ENCODE measurements at places on chromosomes 1 and 21.

GRCh38 chr1:27531959-27532685, 42.2 kb upstream of the WASF2 start:
- DNase-seq = no peak

GRCh38 chr1:206867239-206867638, 1.8 kb downstream of the IL20 start:
- no peak for DNase-seq

GRCh38 chr1:94955767-94956632, 29.1 kb upstream of the CNN3 start:
- DNase-seq = no peak

GRCh38 chr1:155062151-155062686, 1.3 kb upstream of the EFNA4 start:
- peak; percentile 46 for DNase-seq

- DNase-seq = no peak
Measured at GRCh38 chr1:57329001-57329527, 94.8 kb downstream of the DAB1 start.

GRCh38 chr1:89931964-89932363, 62.9 kb upstream of the ZNF326 start:
- DNase-seq = no peak

DNA sequence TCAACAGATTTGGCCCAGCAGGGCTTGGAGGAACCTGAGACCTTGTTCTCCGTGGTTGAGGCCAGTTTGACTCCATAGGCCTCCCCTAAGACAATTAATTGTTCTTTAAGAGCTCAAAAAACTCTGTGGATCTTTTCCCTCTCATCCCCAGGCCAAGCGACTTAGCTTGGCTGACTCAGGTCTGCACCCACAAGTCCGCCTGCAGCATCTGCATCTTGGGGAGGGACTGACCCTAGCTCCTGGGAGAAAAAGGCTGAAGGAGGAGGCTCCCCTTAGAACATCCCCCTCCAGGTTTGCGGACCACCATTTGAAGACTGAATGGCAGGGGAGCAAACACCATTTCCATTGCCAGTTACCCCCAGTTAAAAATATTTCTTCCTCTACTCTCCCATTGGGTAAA, 1.5 kb upstream of the HES2 start:
- DNase-seq = no peak

- peak; percentile 80 for DNase-seq
Measured at GRCh38 chr1:154352581-154353459, 27.5 kb downstream of the ATP8B2 start.

DNA sequence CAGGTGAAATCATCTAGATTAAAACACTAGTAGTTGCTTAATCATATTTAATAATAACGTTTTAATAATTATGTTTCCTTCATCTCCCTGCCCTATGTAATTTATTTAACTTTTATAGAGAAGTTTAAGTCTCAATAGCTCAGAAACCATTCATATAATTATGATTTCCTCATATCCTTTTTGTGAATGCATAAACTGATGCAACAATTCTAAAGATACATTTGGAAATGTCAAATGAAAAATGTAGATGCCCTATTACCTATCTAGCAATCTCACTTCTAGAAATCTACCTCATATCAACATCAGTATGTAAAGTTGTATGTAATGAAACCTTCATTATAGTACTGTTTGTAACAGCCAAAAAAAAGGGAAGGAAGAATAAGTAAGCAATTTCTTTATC, 10.5 kb downstream of the DRAM2 start:
- no peak for DNase-seq

DNA sequence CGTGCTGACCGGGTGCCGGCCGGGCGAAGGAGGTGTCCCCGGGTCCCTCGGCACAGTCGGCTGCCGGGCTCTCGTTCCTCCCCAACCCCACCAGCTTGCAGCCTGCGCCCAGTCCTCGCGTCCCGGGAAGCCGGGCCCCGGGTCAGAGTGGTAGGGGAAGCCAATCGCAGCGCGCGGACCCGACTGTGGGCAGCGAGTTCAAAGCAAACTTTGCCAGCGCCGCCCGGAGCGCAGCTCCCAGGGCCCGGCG, 328 bp downstream of the MYCL start:
- DNase-seq = no peak

GRCh38 chr1:62288224-62288623, 31.0 kb downstream of the KANK4 start:
- DNase-seq = no peak

DNA sequence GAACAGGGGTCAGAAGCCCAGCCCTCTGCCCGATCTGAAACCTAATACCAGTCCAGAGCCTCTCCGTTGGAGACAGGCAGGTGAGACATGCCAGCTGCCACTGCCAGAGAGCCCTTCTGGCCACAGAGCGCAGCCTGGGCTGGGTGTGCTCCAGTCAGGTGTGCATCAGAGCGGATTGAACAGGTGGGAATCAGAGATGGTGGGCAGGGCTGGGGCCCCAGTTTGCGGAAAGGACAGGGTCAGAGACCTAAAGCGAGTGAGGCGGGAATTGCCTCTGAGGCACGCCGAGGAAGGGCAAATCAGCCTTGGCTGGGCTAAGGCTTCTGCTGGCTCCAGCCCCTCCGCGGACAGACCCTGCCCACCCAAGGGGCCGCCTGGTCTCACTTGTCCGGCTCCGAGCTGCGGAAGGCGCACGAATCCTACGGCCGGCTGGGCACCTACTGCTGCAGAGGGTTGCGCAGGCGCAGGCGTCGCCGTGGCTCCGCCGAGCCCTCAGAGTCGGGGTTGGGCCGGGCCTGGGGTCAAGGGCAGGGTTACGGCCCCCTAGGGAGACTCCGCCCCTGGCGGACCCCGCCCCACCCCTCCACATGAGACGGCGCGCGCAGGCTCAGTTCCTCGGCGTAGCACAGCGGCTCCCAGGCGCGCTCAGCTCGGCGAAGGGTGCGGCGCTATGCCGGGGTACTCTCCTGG, 10.3 kb downstream of the CPLANE2 start:
- no peak for DNase-seq

DNA sequence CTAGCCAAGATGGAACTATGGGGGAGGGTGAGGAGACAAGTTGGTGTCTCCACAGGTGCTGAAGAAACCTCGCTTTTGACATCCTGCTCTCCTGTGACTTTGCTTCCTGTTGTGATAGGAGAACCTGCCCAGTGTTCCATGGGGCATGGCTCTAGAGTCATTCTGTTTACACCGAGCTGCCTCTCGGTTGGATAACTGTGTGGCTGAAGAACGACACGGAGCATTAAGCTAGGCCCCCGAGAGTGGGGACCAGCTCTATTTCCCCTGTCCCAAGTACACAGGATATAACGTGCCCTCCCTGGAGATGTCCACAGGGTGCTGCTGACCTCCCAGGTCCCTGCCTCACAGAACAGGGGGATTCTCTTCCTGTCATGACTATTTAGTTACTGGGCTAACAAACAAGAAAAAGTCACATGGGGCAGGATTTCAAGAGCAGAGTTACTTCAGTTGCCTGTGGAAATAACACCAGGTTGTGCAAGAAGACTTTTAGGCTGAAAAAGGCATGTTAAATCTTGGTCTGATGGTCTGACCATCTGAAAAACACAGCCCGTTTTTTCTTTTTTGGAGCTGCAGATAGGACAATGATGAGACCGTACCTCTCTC, 29.4 kb upstream of the PPP2R5A start:
- DNase-seq = peak; percentile 16

DNA sequence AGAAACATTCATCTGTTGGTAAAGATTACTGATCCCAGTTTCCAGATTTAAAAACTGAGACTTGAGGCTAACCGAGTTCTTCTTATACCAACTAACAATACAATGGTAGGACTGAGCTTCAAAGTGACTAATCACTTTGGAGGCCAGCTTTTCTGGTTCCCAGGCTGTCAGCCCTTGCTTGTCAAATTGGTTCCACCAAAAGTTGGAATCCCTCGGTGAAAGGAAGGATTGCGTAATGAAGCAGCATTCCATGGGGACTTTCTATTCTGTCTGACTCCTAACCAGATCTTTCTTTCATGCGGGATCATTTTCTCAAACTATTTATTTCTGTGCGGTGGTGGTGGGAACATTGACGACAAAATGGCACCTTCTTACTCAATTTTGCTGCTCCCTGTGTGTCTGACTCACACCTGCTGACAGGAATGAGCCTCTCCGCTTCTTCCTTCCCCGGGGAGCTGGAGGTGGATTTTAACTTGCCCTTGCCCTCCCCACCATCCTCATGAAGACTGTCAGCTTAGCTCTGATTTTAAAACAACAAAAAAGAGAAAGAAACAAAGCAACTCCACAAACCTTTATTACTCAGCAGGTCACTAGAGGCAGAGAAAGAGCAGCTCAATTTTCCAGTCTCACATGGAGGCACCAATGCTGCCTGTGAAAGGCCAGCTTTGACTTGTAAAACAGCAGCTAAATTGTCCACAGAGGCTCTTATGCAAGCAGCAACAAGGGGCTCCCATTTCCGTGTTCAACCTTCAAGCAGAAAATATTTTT, 32.9 kb upstream of the RASAL2 start:
- DNase-seq = no peak

DNA sequence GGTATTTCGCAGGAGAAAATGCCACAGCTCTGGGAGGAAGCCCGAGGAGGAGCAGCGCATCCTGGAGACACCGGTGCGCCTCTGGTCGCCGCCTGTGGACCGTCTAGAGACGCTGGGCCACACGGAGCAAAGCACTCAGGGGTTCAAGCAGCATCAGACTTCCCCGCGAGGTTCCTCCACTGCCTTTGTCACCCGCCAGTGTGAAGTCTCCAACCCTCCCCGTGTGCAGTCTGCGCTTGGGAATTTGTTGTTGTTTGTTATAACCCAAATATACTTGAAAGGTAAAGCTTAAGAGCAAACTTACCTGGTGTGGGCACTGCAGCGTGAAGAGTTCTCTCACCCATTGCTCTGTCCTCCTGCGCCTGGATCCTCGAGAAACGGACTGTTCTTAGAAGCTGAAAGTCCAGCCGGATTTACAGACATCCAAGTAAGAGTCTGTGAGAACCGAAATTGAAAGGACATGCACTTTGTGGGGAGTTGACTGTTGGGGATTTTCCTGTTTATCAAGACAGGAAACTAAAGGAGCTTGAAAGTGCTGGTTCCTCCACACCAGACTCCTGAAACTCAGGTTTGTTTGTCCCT, at the start of gene GBP4:
Gene GBP4 (minus strand): TSS at position 452 of the 582 bp plus-strand sequence. CDS start 108 bp downstream, at position 344.
- DNase-seq = peak; percentile 63

DNA sequence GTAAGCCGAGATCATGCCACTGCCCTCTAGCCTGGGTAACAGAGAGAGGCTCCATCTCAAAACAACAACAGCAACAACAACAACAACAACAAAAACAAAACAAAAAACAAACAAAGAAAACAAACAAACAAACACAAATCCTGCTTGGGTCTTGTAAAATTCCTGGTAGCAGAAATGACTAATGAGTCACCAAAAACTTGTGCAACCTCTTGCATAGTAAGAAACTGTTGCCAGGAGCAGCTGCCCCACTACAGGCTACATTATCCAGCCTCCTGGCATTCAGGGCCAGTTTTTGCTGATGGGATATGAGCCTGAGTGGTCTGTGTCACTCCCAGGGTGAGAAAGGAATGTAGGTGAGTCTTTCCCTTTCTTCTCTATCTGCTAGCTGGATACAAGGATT, 245.4 kb downstream of the TNR start:
- no peak for DNase-seq

- DNase-seq = no peak
Measured at GRCh38 chr1:39540504-39541031, 36.0 kb downstream of the PABPC4 start.

DNA sequence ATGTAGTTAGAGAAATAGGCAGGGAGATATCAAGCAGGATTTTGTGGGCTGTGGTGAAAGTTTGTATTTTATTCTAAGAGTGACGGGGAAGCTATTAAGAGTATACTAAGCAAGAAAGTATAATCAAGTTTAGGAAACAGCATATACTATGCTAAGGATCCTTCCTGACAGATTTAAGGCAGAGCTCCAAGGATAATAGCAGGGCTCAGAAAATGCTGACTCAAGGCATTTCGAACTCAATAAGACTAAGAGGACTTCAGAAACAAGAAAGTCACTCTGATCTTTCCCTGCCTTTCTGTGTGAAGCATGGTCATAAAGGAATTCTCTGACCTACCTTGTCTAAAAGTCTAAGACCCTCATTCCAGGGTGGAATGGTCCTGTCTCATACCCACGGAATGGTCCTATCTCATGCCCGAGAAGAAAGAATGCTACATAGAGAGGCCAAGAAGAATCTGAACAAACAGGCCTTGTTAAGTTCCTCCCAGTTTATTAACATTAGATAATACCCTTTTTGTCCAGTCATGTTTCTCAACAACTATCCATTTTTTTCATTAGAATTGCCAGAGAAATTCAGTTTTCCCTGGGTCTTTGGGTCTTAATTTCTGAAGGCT, 59.1 kb downstream of the HFM1 start:
- DNase-seq = no peak

DNA sequence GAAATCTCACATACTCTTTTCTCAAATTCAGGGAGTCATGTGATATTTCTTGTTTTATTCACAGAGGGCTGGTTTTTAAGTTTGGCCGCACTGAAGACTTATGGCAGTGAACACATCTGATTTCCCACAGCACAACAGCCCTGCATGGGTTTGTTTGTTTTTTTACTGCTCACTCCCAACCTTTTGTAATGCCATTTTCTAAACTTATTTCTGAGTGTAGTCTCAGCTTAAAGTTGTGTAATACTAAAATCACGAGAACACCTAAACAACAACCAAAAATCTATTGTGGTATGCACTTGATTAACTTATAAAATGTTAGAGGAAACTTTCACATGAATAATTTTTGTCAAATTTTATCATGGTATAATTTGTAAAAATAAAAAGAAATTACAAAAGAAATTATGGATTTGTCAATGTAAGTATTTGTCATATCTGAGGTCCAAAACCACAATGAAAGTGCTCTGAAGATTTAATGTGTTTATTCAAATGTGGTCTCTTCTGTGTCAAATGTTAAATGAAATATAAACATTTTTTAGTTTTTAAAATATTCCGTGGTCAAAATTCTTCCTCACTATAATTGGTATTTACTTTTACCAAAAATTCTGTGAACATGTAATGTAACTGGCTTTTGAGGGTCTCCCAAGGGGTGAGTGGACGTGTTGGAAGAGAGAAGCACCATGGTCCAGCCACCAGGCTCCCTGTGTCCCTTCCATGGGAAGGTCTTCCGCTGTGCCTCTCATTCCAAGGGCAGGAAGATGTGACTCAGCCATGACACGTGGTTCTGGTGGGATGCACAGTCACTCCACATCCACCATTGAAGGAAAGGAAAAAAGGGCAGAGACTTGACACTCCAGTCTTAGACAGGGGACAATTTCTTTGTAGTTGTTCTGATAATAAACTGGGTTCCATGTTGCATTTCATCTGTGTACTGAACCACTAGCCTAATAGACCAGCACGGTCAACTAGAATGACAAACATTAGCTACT, 22.8 kb downstream of the TMEM50A start:
- DNase-seq = no peak
